Activated CD4-positive, alpha-beta T cell treated with anti-CD3 and anti-CD28 coated beads, Interleukin-2, amount 50 U/mL, for 1 hour (primary cell): ENCODE measurements at places on chromosomes 7 and 10.

DNA sequence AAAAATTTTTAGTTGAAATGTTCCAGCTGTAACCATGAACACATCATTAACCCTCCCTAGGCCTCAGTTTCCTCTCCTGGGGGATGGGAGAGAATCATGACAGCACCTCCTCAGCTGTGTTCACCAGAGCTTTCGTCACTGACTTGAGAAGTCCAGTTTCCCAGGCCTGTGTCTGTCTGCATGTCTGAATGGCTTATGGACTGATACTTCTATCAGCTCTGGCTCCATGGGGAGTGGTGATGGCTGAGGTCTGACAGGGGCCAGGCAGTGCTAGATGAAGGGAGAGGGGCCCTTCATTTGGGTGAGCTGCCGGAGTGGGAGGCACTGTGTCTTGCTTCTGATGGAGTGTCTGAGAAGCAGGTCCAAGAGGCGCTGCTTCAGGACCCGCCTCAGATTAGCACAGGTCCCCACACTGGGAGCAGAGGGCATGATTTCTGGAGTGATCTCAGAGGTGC lies 192.9 kb downstream of the PTPN20 start:
- no peak for DNase-seq

GRCh38 chr10:30973737-30974136 lies 57.9 kb downstream of the ZNF438 start:
- DNase-seq = no peak

GRCh38 chr10:129021594-129022304 lies 445.3 kb upstream of the MGMT start:
- no peak for DNase-seq

DNA sequence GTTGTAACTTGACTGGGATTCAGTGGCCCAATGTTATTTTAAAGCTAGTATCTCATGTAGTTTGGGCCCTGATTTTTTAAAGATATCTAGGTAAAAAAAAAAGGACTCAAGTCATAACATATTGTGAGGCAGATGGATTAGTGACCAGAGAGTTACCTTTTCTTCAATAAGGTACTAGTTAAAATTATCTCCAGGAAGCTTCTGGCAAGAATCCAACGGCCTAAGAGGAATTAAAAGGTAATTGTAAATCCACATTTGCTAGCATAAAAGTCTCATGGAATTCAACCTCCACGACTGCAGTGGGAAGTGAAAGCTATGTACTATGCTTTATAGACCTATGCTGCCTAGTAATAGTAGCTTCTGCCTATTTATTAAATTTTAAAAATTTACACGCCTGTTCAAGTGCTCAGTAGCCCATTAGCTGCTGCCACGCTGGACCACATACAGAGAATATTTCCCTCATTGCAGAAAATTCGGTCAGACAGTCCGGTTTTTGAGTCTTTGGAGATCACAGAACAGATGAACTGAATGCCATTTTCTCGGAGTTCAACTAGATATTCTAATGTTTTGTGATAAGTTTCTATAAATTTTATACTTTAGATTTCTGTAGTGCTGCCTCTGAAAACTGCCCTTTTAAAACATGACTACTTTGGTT lies 118.4 kb downstream of the NSUN6 start:
- no peak for DNase-seq

GRCh38 chr10:10295537-10295936 lies 722.1 kb upstream of the CELF2 start:
- DNase-seq = no peak

GRCh38 chr10:98323221-98324164 lies 55.5 kb upstream of the LOXL4 start:
- DNase-seq = no peak

DNA sequence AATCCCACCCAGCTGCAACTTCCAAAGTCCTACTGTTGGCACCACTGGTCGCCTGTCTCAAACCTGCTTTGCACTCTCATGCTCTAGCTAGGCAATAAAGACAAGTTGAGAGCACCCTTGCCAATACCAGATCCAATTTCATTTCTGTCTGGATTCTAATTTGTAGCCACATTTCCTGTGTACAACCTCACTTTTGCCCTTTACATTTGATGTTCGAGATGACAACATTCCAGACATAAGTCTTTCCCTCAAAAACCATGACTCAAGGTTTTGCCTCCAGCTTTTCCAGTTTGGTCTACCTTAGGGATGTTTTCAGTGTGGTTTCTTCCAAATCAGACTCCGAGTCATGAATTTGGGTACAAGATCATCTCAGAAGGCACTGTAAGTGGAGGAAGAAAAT lies 309.0 kb downstream of the GPAM start:
- DNase-seq = no peak

GRCh38 chr10:38032886-38033285 lies 22.4 kb downstream of the ZNF33A start:
- DNase-seq = no peak
